D341Med (cell line): ENCODE measurements at places on chromosomes 5 and 9.

DNA sequence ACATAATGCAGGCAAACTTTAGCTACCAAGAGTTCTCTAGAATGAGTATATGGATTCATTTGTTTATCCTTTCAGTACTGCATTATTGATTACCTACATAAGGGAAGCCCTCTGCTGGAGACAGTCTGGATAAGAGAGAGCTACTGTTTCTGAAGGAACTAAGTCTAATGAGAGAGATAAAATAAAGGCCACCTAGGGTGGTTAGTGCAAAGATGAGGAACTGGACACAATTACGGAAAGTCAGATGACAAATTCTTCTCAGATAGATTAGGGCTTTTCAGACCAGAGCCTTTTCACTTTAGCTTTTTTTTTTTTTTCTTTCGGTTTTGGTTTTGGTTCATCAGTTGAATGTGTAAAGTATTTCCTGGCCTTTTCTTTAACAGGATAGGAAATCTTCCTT, 31.3 kb downstream of the ISOC1 start:
- no peak for DNase-seq

- DNase-seq = no peak
Measured at GRCh38 chr5:9831823-9832222, 201.7 kb upstream of the TAS2R1 start.

DNA sequence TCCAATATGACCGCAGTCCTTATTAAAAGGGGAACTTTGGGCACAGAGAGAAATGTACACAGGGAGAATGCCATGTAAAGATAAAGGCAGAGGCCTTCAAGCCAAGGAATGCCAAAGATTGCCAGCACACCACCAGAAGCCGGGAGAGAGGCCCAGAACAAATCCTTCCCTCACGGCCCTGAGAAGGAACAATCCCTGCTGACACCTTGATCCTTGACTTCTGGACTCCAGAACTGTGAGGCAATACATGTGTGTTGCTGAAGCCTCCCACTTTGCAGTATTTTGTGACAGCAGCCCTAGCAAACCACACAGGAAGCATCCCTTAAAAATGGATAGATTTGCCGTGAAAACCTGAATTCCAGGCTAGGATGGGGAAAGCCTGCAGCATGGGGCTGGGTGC, 80.0 kb downstream of the MAMDC2 start:
- DNase-seq = no peak

DNA sequence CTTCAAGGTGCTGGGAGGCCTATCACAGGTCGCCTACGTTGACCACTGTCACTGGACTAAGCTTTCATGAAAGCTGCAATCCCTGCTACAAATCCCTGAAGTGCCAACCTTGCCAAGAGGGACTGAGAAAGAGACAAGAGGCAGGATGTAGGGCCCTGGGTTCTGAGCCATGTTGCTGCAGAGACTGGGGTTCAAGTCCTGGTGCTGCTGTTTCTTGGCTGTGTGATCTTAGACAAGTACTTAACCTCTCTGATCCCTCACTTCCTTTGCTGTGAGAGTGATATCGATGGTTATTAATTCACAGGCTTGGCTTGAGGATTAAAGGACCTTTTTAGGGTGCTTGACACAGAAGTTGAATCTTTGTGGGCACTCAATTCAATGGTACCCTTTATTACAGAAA, 15.5 kb downstream of the CSF1R start:
- DNase-seq = no peak

- no peak for DNase-seq
Measured at GRCh38 chr9:99192786-99193465, 28.8 kb downstream of the ALG2 start.
